A549 treated with RU486 at 1 μM for 4 hours (cell line): ENCODE measurements at places on chromosomes 5 and 9. TPM values are rescaled to one million over a fixed set of nuclear protein-coding genes. Genes with fewer than 3 reads are reported as not detected.

The ADAMTS19 gene
- total RNA-seq, result not detected in 5 replicates

The CDH9 gene
- not detected in 5 replicates for total RNA-seq

The MTAP gene
- 7.1 to 16.5 TPM (median 12.4 TPM) in 5 replicates for total RNA-seq

The FOXD4L3 gene
- total RNA-seq, result 0.07 to 0.29 TPM (median 0.09 TPM) in 5 replicates

The SV2C gene
- 0.02 TPM in 1 of 5 replicates, not detected in the others for total RNA-seq

The HAVCR2 gene
- total RNA-seq, result 0.36 to 0.87 TPM (median 0.58 TPM) in 5 replicates
